ENCODE measurements at places on chromosomes 11 and 22. TPM values are rescaled to one million over a fixed set of nuclear protein-coding genes. Genes with fewer than 3 reads are reported as not detected.

- no peaks in the 10 kb centered on the region for H3K36me3 ChIP-seq
- DNase-seq, result no peak
- H3K27me3 ChIP-seq, result no peaks in the 10 kb centered on the region
- H3K27ac ChIP-seq, result no peak within 1 kb of the TSS
Measured at GRCh38 chr22:24005201-24005600, at the start of gene GSTT4. Gene GSTT4 (minus strand): TSS chr22:24005453. CDS start chr22:24005356, 97 bp downstream.

DNA sequence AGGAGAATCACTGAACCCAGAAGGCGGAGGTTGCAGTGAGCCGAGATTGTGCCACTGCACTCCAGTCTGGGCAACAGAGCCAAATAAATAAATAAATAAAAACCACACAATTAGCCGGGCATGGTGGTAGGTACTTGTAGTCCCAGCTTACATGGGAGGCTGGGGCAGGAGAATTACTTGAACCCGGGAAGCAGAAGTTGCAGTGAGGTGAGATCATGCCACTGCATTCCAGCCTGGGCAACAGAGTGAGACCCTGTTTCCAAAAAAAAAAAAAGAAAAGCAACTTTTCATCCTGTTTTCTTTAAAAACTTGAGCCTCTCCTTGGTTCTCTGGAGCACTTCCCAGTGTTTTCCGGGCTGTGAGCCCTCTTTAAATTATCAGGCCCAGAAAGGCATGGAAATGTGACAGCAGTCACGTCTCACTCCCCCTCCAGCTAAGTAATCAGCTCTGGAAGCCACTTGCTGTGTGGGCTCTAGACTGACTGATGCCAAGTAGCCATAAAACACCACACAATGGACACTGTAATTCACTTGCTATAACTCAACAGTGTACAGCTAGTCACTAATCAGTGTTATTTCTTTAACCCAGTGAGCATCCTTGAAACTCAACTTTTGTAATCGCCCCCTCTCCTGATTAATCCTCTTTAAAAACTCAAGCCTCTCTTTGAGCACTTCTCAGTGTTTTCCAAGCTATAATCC is 13.0 kb upstream of the MCHR1 start:
- no peaks in the 10 kb centered on the region for H3K27me3 ChIP-seq
- DNase-seq, result no peak
- no peaks in the 10 kb centered on the region for H3K36me3 ChIP-seq
- no peak overlapping the region for H3K27ac ChIP-seq
- no peaks in the 10 kb centered on the region for H3K4me1 ChIP-seq
- no peak overlapping the region for H3K4me3 ChIP-seq

- H3K27ac ChIP-seq, result no peak overlapping the region
- no peaks in the 10 kb centered on the region for H3K4me1 ChIP-seq
- H3K36me3 ChIP-seq, result no peaks in the 10 kb centered on the region
- H3K4me3 ChIP-seq, result no peak overlapping the region
- no peak for DNase-seq
Measured at GRCh38 chr11:8558436-8558835, 35.6 kb downstream of the STK33 start.

DNA sequence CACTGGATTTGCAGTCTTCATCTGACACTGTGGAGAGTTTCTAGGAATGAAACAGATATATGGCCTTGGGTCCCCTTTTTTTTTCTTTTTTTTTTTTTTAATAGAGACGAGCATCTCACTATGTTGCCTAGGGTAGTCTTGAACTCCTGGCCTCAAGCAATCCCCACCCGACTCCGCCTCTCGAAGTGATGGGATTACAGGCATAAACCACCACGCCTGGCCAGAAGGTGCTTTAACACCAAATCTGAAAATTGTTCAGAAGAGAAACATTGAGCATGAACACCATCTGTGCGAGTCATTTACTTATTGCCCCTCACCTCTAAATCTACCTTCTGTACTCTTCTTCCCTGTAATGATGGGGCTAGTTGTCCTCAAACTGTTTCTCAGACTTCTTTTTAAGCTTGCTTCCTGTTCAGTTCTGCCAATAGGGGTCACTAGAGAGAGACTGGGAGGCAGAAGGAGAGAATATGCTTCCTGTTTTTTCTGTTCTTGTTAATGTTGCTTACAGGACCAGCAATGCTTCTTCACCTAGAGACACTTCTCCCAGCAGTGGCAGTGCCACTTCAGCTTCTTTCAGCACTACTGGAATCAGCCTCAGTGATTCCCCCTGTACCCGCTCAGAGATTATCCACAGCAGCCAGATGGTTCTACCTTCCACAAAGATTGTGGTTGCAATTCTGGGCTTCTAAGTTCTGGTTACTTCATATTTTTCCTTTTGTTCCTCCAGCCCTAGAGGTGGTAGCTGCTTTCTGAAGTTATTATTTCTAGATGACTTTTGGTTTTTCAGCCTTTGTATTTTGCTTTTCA is 20.8 kb upstream of the ZBED5 start:
- H3K4me1 ChIP-seq, result no peaks in the 10 kb centered on the region
- peak; percentile 58 for DNase-seq
- no peaks in the 10 kb centered on the region for H3K36me3 ChIP-seq
- H3K27me3 ChIP-seq, result no peaks in the 10 kb centered on the region

DNA sequence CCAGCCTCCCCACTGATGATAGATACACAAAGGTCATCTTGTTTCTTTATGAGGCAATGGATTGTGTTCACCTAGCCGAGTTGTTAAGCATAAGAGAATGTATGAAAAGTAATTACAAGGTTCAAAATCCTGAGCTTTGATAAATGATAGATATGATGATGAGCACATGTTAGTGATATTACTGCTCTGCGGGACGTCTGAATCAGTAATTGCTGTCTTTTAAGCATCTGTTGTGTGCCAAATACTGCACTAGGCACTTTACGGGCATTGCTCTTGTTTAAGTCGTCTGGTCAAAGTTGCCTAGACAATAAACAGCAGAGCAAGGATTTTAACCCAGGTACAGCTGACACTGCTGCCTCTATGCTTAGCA is 559 bp upstream of the RNF141 start:
- no peak overlapping the region for H3K27ac ChIP-seq
- DNase-seq, result no peak
- H3K4me1 ChIP-seq, result no peaks in the 10 kb centered on the region
- H3K27me3 ChIP-seq, result no peaks in the 10 kb centered on the region
- H3K36me3 ChIP-seq, result no peaks in the 10 kb centered on the region
- H3K4me3 ChIP-seq, result peak overlapping the region; percentile 84

- peaks cover 42% of the 10 kb centered on the region for H3K27me3 ChIP-seq
- H3K27ac ChIP-seq, result no peak overlapping the region
- peaks cover 4% of the 10 kb centered on the region for H3K4me1 ChIP-seq
- H3K4me3 ChIP-seq, result no peak overlapping the region
- peak; percentile 71 for DNase-seq
- no peaks in the 10 kb centered on the region for H3K36me3 ChIP-seq
Measured at GRCh38 chr11:124669193-124669592, 4.3 kb downstream of the SIAE start.

DNA sequence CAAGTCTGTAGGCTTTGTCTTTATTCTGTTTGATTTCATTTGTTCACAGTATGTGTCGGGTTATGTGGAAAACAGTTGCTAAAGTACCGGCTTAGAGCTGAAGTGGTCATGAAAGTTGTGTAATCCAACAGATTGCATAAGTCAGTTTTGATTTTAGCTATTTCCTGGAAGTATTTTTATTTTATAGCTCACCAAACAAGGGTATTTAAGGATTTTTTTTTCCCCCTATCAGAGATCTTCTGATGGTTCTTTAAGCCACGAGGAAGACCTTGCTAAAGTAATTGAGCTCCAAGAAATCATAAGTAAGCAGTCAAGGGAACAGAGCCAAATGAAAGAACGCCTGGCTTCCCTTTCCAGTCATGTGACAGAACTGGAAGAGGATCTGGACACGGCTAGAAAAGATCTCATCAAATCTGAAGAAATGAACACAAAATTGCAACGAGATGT is 55.9 kb downstream of the PPFIA1 start:
- no peak overlapping the region for H3K27ac ChIP-seq
- no peak overlapping the region for H3K4me3 ChIP-seq
- DNase-seq, result no peak
- peaks cover 96% of the 10 kb centered on the region for H3K36me3 ChIP-seq

GRCh38 chr22:20131859-20132685 is 468 bp downstream of the ZDHHC8 start:
- H3K27me3 ChIP-seq, result no peaks in the 10 kb centered on the region
- no peak overlapping the region for H3K27ac ChIP-seq
- H3K4me3 ChIP-seq, result peak overlapping the region; percentile 75
- no peaks in the 10 kb centered on the region for H3K4me1 ChIP-seq
- H3K36me3 ChIP-seq, result peaks cover 16% of the 10 kb centered on the region

- no peak overlapping the region for H3K4me3 ChIP-seq
- DNase-seq, result peak; percentile 90
- no peak overlapping the region for H3K27ac ChIP-seq
- H3K4me1 ChIP-seq, result peaks cover 20% of the 10 kb centered on the region
- H3K27me3 ChIP-seq, result no peaks in the 10 kb centered on the region
- no peaks in the 10 kb centered on the region for H3K36me3 ChIP-seq
Measured at GRCh38 chr22:39179841-39180335, 27.4 kb upstream of the CBX7 start.

- DNase-seq, result no peak
- no peaks in the 10 kb centered on the region for H3K27me3 ChIP-seq
Measured at GRCh38 chr11:91495837-91496236, 728.8 kb upstream of the FAT3 start.

- H3K27ac ChIP-seq, result peak overlapping the region; percentile 72
- no peaks in the 10 kb centered on the region for H3K27me3 ChIP-seq
- no peak overlapping the region for H3K4me3 ChIP-seq
- H3K36me3 ChIP-seq, result no peaks in the 10 kb centered on the region
- H3K4me1 ChIP-seq, result no peaks in the 10 kb centered on the region
Measured at GRCh38 chr11:33668468-33668825, 32.2 kb downstream of the C11orf91 start.

DNA sequence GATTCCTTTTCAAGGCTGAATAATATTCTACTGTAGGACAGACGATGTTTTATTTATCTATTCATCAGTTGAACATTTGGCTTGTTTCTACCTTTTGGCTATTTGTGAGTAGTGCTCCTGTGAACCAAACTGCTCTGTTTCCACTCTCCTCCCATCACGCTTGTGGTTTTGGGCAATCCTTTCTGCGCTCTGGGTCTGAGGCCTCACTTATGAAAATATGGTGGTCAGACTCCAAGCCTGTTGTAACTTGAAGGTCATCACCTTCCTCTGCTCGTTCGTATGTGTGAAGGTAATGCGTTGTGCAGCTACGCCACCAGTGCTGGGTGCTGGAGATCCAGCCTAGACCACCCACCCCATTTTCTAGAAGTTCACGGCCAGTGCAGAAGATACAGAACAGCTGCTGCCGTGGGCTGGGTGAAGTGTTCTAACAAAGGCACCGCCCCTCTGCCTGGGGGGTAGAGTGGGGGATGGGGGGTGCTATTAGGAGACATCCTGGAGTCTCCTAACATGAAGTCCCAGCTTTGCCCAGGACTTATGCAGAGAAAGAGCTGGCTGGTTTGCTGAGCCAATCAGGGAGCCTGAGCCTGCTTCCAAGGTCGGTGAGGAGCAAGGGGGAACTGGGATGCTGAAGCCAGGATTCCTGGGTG is 21.0 kb downstream of the PTPN5 start:
- no peaks in the 10 kb centered on the region for H3K36me3 ChIP-seq
- H3K4me1 ChIP-seq, result peaks cover 5% of the 10 kb centered on the region
- no peak overlapping the region for H3K27ac ChIP-seq
- H3K4me3 ChIP-seq, result no peak overlapping the region
- DNase-seq, result no peak

DNA sequence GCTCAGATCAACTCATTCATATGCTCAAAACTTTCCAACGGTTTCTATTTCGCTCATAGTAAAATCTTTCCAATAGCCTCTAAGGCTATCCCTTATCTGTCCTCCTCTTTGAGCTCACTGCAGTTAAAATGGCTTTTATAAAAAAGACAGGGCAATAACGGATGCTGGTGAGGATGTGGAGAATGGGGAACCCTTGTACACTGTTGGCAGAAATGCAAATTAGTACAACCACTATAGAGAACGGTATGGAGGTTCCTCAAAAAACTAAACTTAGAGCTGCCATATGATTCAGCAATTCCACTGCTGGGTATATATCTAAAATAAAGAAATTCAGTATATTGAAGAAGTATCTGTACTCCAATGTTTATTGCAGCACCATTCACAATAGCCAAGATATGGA is 345.6 kb downstream of the DLG2 start:
- no peaks in the 10 kb centered on the region for H3K4me1 ChIP-seq
- H3K4me3 ChIP-seq, result no peak overlapping the region
- no peaks in the 10 kb centered on the region for H3K27me3 ChIP-seq
- no peaks in the 10 kb centered on the region for H3K36me3 ChIP-seq
- H3K27ac ChIP-seq, result no peak overlapping the region

GRCh38 chr11:97259434-97259833 is 869.6 kb downstream of the JRKL start:
- no peak overlapping the region for H3K27ac ChIP-seq
- no peaks in the 10 kb centered on the region for H3K36me3 ChIP-seq
- H3K27me3 ChIP-seq, result no peaks in the 10 kb centered on the region
- no peak overlapping the region for H3K4me3 ChIP-seq
- DNase-seq, result no peak

GRCh38 chr11:67368621-67369020 is 4.8 kb downstream of the CLCF1 start:
- no peak overlapping the region for H3K27ac ChIP-seq
- no peak overlapping the region for H3K4me3 ChIP-seq
- peaks cover 7% of the 10 kb centered on the region for H3K4me1 ChIP-seq
- no peaks in the 10 kb centered on the region for H3K36me3 ChIP-seq

GRCh38 chr11:105233285-105233684 is 93.7 kb upstream of the CARD18 start:
- H3K4me3 ChIP-seq, result no peak overlapping the region
- DNase-seq, result no peak
- H3K27me3 ChIP-seq, result no peaks in the 10 kb centered on the region
- H3K27ac ChIP-seq, result no peak overlapping the region
- no peaks in the 10 kb centered on the region for H3K36me3 ChIP-seq
- H3K4me1 ChIP-seq, result no peaks in the 10 kb centered on the region

DNA sequence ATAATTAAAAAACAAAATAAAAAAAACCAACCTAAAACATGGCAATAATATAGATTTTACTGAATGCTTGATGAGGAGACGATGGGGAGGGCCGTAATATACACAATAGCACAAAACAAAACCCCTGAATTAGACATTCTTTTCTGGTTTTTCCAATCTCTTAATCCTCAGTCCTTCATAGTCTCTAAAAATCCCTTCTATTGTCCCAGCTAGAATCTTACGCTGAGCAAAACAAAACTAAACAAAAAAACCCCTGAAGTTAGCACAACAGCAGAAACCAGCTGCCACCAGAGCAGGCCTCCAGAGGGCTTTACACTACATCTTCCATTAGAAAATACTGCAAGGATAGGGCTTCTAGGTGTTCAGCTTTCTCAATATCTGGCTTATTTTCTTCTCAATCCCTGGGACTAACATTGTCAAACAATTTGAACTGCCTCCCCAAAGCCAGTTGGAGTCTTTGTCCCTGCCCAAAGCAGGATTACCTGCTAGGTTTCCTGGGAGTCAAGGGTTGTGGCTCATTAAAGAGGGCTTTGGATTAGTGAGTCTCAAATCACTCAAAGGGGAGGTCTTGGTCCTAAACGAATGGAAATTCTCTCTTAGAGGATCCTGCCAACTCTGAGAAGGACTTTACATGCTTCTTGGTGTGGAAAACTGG is 2.1 kb upstream of the RNF26 start:
- peak; percentile 36 for DNase-seq
- H3K27me3 ChIP-seq, result no peaks in the 10 kb centered on the region
- peaks cover 7% of the 10 kb centered on the region for H3K36me3 ChIP-seq
- no peak overlapping the region for H3K4me3 ChIP-seq
- peaks cover 14% of the 10 kb centered on the region for H3K4me1 ChIP-seq
- H3K27ac ChIP-seq, result no peak overlapping the region

Gene LRRC74B
- total RNA-seq, result not detected

Gene SLC22A12
- not detected for total RNA-seq

Gene HEPN1
- not detected for total RNA-seq

Gene C22orf31
- not detected for total RNA-seq

Gene SNX32
- 2.8 TPM for total RNA-seq

Gene TMPRSS6
- total RNA-seq, result 0.22 TPM

Gene RFPL1
- total RNA-seq, result not detected

Data from endodermal cell (in vitro differentiated cells).